Stimulated activated CD8-positive, alpha-beta memory T cell treated with anti-CD3 and anti-CD28 coated beads, Interleukin-4, amount 100 ng/mL, for 1 hour (primary cell): ENCODE measurements at places on chromosomes 7 and 10.

GRCh38 chr10:96271016-96271815 is at the start of gene BLNK:
TSS of gene BLNK (minus strand) at chr10:96271569. CDS start at chr10:96271398, 171 bp downstream.
- no peak for DNase-seq

- DNase-seq = no peak
These were observed 7.2 kb downstream of the TNS3 start for GRCh38 chr7:47574482-47575329.

DNA sequence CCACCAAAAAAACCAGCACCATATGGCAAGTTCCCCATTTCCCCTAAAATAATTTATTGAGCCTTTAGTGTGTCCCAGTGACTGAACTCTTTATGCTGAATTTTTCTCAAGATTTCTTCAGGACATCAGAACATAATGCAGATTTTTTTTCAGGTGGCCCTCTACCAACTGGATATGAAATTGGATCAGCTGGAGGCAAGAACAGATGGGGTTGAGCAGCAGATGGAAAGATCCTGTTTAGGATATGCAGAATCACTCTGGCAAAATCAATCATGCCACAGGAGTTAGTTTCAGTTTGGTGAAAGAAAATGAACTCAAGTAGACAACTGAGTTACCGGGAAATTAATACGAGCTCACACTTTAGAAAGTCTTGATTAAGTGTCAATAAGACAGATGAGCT is 761.5 kb upstream of the C7orf33 start:
- DNase-seq = no peak

- DNase-seq = no peak
These were observed 175.8 kb upstream of the KAT6B start for GRCh38 chr10:74650613-74651012.

DNA sequence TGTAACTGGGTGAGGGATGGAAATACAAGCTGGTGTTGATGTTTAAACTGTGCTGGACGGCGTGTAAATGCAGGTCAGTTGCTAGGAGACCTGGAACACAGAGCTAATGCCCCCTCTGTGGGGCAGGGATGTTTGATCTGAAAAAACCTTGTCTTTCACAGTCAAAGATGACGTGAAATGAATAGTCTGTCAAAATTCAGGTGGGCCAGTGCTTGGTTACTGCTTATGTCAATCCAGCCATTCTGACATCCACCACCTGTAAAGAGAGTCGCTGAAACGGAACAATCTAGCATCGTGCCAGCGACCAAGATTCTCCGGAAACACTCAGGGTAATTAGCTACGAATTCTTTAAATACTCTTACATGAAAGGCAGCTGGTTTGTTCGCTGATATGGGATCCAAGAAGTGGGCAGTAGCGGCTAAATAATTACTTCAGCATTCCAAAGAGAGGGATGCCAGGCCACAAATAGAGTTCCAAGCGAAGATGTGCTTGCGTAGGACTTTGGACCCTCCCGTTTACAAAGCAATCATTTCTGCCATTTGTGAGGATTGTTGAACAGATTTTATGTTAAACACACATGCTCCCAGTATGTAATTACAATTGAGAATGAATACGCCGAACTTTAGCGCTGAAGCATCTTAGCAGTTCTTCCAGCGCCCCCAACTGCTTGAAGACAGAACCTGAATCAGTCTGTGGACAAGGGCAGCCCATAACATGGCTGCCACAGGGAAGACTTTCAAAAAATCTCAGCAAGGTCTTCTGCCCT is 7.3 kb upstream of the ASB4 start:
- DNase-seq = no peak
